IMR-90 (cell line): ENCODE measurements at places on chromosomes 2 and 18.

- DNase-seq: no peak
Observed at GRCh38 chr2:150351922-150352321, 135.5 kb downstream of the RND3 start.

DNA sequence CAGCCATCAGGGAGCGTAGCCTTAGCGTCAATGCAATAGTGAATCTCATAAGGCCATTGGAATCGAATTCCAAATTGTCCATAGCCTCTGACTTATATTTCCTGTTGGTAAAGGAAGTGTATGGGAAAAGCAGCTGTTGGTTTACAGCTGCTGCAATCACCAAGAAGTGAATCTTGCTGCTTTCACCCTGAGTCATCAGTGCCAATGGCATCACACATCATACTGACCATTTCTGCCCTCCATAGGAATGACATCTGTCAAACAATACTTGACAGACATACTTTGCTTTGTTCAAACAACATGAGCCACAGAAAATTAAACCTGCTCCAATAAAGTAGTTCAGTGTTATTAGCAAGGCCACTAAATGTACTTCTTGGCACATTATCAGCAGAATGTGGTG is 111.2 kb upstream of the KLHL29 start:
- no peak for DNase-seq

DNA sequence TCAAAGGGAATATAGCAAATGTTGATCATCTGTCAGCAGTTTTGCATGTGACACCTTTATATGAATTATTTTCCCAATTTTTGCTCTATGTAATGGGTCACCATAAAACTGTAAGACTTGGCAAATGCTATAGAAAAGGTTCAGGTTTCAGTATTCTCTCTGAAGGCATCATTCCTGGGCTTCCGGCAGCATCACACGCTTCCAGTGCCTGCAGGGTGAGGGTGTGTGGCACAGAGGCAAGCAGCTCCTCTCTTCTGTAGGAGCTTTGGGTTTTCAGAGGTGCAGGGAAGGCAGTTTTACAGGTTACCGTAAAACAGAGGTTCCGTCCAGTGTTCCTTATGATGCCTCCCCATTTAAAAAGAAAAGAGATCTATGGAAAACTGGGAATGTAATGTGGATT is 18.8 kb downstream of the COA5 start:
- DNase-seq: no peak

- DNase-seq: no peak
Observed at GRCh38 chr2:143725400-143725799, 596.2 kb downstream of the ARHGAP15 start.

- no peak for DNase-seq
Observed at GRCh38 chr2:71337776-71338175, 6.2 kb downstream of the ZNF638 start.

DNA sequence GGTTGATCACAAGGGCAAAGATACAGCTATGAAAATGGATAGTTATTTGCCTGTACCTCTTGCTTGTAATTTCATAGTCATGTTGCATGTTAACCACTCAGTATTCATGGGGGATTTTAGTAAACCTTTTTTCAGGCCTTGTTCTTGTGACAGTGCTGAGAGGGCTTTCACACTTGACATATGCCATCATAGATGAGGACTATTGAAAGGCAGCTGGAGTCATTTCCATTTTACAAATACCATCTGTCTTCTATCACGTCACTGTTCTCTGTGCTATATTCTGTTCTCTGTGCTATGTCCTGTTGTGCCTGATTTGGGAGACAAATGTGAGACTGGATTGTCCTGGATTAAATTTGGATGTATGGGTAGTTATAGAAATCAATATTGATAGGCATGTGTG is 131.7 kb downstream of the LYPD6B start:
- no peak for DNase-seq

- DNase-seq: peak; percentile 54
Observed at GRCh38 chr2:173749315-173749714, 215.9 kb downstream of the SP3 start.
